ENCODE measurements at places on chromosomes 1 and 21. TPM values are rescaled to one million over a fixed set of nuclear protein-coding genes. Genes with fewer than 3 reads are reported as not detected.

DNA sequence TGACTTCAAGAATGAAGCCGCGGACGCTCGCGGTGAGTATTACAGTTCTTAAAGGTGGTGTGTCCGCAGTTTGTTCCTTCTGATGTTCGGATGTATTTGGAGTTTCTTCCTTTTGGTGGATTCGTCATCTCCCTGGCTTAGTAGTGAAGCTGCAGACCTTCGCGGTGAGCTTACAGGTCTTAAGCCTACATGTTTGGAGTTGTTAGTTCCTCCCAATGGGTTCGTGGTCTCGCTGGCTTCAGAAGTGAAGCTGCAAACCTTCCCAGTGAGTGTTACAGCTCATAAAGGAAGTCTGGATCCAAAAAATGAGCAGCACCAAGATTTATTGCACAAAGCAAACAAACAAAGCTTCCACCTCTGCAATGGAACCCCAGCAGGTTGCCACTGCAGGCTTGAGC is 14.7 kb downstream of the LDLRAD1 start:
- no peak for DNase-seq

DNA sequence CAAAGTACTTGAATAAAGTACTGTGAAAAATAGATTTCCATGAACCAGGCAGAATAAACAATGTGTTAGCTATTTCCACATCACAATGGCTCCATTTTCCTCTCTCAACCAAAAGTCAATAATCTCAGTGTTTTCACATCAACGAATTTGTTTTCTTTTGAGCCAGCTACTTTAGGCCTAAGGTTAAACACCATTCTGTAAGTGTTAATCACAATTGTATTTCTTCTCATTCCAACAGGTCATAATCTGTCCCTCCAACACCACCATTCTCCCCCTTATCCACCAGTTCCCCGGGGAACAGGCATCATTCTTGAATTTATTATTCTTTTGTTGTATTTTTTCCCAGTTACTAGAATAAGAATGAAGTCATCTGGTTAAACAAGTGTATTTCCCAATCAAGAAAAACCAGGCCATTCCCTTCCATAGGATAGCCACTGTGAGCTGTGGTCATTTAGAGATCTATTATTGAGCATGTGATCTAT is 66.2 kb upstream of the PALMD start:
- DNase-seq, result no peak

- DNase-seq, result no peak
Measured at GRCh38 chr1:18045203-18045602, 62.4 kb upstream of the IGSF21 start.

GRCh38 chr1:6157528-6158174 is 22.5 kb downstream of the CHD5 start:
- DNase-seq, result no peak

SMIM34 gene
- not detected for total RNA-seq

All from ureter (tissue), 1 donor.